ENCODE measurements at places on chromosomes 16 and 17.

DNA sequence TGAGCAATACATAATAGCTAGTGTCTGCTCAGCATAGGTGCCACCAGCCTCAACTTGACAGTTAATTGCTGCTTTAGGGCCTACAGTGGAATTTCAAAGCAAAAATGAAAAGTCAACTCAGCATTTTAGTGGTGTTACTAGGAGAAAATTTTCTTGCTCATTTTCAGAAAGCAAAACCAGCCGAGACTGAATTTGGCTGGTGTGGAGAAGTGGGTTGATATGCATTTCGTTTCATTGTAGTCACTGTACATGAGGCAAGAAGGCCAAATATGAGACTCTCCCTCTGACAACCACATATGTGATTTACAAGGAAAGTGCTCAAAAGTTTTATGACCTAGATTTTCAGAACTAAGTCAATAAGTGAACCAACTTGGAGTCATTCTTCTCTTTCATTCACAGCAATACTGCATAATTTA lies 54.0 kb downstream of the DUSP14 start:
- no peak for DNase-seq

DNA sequence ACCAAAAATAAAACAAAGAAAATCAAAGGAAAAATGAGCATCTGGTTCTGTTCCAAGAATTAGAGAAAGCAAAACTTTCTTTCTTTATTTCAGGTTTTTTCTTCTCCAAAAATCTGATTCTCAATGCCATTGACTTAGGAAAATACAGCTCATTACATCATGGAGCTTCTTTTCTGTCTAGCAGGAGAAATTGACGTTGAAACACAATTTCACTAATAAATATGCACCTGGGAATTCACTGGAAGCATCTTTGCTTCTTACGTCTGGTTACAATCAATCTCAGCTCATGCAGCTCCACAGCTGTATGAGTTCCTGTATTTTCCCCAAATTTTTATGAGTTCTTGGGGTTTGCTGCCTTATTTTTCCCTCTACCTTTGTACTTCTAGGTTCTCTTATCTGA lies 1568.6 kb upstream of the GOT2 start:
- no peak for DNase-seq

DNA sequence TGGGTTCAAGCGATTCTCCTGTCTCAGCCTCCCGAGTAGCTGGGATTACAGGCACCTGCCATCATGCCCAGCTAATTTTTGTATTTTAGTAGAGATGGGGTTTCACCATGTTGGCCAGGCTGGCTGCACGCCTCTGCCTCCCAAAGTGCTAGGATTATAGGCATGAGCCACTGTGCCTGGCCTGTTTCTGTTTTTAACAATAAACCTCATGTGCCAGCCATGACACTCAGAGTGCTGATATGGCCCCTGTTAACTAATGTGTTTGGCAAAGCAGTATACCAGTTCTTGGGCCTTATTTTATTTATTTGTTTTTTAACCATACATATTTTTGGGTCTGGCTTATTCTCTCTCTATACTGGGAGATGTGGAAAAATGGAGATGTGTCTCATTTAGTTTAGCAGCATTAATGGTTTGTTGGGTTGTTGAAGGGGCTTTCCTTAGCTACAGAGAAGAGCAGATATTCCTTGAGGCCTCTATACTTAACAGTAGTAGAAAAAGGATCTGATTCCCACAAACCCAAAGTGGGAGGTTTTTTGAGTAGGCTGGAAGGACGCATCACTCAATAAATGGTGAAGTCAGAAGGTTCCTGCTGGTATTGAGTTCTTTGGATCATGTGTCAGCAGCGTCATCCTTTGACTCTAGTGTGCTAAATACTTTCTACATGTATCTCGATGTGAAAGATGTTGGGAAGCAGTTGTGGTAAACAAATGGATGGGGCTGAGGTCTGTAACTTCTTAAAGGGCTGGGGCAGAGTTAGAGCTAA lies 16.2 kb upstream of the CDK5R1 start:
- DNase-seq: no peak

DNA sequence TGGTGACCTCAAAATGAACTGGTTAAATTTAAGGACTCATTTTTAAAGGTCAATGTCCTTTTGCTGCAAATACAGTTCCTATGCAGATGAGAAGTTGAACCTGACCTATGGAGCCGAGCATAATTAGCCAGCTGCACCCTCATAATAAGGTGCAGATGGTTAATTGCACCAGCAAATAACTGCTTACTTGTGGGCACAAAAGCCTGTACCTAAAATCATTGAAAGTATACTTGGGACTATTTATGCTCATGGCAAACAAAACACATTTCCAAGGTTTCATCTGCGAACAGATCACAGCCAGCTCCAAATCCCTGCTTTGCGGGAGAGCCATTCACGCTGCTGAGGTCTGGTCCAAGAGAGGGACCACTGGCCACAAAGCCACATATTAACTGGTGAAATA lies 13.0 kb downstream of the HYDIN start:
- DNase-seq: no peak

GRCh38 chr17:77693776-77694175 lies 264.7 kb upstream of the TNRC6C start:
- DNase-seq: no peak
